ENCODE measurements at places on chromosomes 4 and X.

DNA sequence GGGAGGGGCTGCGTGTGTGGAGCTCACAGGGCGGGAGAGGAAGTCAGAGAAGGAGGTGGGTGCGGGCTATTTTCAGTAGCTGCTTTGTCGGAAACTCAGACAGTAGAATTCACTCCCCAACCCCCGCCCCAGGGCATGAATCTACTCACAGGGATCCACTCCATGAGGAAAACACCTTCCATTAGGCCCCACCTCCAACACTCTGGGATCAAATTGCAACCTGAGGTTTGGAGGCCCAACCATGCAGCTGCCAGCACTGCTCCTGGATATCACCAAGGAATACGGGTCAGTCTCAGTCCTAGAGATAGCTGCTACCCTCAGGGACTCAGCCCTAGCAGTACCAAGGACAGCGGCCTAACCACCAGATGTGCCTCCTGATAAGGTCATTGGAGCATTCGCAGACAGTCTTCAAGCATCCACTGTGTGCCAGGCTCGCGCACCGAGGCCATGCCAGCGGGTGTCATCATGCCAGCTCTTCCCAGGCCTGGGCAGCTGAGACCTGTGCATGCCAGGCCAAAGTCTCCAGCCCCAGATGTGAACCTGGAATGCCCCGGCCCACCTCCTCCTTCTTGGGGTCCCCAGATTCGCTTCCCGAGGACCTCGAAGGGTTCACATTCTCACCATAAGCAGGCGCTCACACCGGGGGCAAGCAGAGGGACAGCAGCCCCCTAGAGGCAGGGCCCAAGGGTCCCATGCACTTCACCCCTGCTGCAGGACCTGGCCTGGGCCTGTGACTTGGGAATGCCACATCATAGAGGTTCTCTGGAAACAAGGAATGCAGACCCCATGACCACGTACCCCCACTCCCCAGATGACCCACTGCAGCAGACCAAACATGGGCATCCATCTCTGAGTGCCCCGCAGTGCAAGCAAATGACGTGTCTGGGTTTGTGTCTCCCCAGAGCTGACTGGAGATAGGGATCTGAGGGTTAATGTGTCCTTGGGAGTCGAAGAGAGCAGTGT is 102.3 kb downstream of the ADRA2C start:
- DNase-seq, result no peak

- no peak for DNase-seq
These were observed 2.4 kb downstream of the GLRA3 start for GRCh38 chr4:174826660-174827059.

DNA sequence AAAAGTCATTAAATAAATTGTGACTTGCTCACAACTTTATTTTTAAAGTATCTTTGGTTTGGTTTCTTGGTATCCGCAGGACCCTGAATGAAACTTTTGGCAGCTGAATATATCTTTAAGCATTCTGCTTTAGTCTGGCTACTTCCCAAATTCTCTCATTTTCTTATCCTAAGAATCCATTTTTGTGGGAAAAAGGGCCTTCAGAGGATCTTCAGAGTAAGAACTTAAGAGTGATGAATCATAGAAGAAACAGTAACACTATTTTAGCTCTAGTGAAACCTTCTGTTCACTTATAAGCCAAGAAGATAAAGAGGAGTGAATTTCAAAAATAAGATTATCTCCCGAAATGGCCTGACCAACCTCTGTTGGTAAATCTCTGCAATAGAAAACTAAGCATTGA is 540.6 kb upstream of the MAGEB18 start:
- no peak for DNase-seq

GRCh38 chr4:80072228-80072743 is 743 bp downstream of the ANTXR2 start:
- DNase-seq, result peak; percentile 63

GRCh38 chr4:180947425-180947824 is 1295.8 kb upstream of the TENM3 start:
- peak; percentile 16 for DNase-seq

DNA sequence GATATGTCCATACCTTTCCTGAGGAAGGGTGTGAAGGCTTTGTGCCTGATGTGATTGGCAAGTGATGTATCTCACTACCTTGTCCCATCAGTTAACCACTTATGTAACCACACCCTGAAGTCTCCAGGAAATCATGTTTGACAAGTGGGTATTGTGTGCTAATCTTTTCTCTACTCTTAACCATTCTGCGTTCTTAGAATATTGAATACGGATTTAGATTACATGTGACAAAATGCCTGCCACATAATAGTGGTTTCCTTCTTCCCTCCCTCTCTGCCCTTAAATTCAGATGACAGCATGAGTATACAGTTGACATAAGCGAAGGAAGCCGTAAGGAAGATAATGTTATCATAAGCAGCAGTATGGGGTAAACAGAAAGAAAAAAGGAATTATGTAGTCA is 108.4 kb downstream of the KLHL8 start:
- DNase-seq, result no peak
